NCI-H1105 treated with DMSO at 0.1 percent for 48 hours (cell line): ENCODE measurements at places on chromosomes 1 and 21.

GRCh38 chr1:173193639-173194038 lies 13.5 kb downstream of the TNFSF4 start:
- no peak for DNase-seq

DNA sequence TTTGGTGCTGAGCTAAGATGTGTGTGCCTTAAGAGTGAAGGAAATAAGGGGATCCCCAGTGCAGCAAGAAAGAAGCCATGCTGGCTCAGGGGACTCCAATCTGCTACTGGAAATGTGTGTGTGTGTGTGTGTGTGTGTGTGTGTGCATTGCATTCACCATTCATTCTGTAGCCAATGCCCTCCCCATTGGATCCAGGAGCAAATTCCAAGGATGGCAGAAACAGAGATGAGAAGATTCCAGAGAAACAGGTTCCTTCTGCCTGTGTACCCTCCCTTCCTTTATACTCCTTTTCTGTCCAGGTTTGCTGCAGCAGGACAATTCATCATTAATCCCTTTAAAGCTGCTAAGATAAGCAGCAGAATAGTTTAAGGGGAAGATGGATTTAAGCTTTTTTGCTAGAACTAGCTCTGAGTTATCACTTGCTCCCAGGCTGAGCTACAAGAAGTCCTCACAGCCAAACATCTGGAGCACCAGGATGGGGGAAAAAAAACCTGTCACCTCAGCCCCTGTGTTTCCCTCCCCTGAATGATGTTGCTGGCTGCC lies 3.2 kb downstream of the SLC6A17 start:
- no peak for DNase-seq

DNA sequence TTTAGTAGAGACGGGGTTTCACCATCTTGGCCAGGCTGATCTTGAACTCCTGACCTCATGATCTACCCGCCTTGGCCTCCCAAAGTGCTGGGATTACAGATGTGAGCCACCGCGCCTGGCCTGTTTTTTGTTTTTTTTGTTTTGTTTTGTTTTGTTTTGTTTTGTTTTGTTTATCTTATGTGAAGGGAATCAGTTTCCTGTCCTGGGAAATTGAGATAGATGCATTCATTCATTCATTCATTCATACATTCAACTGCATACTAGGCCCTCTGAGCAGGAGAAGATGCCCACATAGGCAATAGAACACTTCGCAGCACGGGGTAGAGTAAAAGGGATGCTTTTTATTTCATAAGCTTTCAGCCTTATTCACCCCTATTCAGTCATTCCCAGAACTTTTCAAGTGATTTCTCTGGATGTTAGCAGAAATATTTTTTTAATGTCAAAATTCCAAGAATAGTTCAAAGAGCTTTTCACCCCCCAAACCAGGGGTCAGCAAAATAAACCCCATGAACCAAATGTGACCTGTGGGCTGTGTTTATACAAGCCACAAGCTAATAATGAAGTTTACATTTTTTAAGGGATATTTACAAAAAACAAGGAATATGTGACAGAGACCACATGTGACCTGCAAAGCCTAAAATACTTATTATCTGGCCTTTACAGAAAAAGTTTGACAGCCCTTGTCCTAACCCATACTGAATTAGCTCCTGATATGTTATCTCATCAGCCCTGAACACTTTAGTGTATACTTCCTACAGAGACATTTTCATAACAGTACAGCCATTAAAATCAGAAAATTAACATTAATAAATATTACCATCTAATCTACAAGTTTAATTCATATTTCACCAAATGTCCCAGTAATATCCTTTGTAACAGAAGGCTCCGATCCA lies 127.1 kb downstream of the MAST2 start:
- no peak for DNase-seq

GRCh38 chr1:210587566-210587965 lies 258.9 kb downstream of the HHAT start:
- no peak for DNase-seq

GRCh38 chr21:33761441-33762036 lies 119.2 kb downstream of the ITSN1 start:
- no peak for DNase-seq

- no peak for DNase-seq
Measured at GRCh38 chr1:44676484-44677200, 2.1 kb downstream of the ARMH1 start.

DNA sequence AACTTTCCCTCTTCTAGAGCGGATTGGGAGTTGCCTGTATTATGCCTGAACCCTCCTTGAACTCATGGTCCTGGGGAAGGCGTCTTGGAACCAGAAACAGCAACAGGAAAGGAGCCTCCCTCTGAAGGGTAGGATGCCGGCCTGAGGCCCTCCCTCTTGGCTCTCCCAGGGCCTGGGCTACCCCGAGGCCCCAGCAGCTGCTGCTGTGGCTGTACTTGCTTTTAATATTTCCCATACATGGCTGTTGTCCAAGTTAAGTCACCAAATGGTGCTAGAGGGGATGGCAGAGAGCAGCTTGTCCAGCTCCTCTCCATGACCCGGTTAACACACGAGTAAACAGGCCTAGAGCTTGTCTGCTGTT lies 10.5 kb downstream of the CHRNB2 start:
- DNase-seq = no peak

- no peak for DNase-seq
Measured at GRCh38 chr21:43786300-43786806, 3.0 kb upstream of the RRP1 start.

GRCh38 chr1:14259191-14259757 lies 339.2 kb upstream of the KAZN start:
- no peak for DNase-seq

GRCh38 chr1:154337253-154337894 lies 12.0 kb downstream of the ATP8B2 start:
- DNase-seq = no peak

DNA sequence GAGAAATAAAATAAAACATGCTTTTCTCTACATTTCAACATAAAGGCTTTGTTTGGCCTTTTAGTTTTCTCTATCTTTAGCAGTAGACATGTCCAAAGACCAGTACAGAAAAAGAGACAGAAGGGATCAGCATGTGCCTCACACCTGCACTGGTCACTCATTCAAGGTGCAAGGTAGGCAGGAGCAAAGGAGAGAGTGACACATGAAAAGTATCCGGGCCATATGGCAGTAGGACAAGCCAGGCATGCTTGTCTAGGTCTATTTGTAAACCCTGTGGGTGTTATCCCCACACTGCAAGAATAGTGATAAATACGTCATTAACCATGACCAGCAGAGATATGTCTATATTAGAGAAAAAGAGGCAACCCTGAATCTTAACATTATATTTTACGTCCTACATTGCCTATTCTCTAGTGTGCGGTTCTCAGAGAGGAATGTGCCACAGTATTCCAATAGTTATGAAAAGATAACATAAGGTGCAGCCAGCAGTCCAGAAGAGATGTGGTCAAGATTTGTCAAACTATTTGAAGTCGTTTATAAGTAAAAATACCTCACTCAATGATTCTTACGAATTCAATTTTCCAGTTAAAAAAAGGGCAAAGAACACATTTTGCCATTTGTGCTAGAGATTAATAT lies 32.1 kb downstream of the PRRX1 start:
- DNase-seq = no peak

DNA sequence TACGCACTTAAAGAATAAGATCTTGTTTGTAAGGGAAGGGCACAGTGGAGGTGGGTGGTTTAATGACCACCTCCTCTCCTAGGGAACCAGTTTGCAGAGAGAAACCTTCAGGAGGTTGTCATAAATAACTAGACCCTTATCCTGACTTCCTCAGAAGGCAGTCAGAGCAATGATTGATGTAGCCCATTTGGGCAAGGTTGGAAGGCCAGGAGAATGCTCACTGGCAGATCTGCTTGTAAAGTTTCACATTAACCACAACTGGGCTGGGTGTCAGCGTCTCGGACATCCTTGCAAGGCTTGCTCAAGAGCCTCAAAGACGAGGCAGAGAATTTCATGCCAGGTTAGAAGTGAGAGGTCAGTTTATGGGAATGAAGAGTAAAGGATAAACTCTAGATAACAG lies 87.6 kb upstream of the TRABD2B start:
- no peak for DNase-seq

- no peak for DNase-seq
Measured at GRCh38 chr1:177256153-177257075, 85.7 kb downstream of the BRINP2 start.

- DNase-seq = no peak
Measured at GRCh38 chr21:35127026-35127425, 77.9 kb upstream of the RUNX1 start.

DNA sequence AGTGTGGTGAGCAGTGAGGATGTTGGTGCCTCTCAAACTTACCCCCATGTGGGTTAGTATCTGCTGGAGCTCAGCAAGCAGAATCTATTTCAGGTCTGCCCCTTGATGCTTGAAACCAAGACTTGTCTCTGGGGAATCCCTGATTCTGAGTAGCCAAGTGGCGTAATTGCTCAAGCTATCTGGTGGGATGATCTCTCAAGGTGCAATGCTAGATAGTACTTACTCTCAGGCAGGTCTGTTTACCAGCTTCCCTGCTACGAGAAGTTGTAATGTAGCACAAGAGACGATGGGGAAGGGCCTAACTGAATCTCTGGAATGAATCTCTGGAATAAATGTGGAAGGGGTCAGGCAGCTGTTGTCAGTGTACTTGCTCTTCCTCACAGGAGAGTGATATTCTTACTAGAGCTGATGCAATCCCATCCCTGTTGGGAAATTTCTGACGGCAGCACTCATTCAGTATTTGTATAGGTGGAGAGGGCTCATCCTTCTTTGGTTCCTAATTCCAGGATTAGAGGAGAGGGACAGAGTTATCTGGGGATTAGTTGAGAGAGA lies 65.4 kb downstream of the MACF1 start:
- no peak for DNase-seq

DNA sequence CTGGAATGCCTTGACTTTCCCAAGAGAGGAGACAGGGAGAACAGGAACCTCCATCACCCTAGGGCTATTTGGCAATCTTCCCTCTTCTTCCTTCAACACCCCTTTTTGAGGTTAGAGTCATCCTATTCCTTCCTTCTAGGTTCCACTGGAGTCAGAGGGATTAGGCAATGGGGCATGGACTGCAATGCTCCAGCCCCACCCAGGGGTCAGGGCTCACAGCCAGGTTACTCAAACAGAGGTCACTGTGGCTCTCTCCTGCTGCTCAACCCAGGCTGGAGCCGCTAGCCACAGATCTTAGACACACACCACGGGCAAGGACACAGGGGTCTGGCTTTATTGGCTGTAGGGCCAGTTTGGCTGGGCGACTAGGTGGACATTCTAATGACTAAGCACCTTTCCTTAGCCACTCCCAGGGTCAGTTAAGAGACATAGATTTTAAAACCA lies 145.5 kb upstream of the NRIP1 start:
- DNase-seq = no peak

- no peak for DNase-seq
Measured at GRCh38 chr1:84259989-84260388, 41.5 kb upstream of the SAMD13 start.

GRCh38 chr1:173669491-173669941 lies at the start of gene ANKRD45:
Gene ANKRD45 (minus strand): TSS chr1:173669851. CDS start chr1:173659418, 10,433 bp downstream.
- peak; percentile 82 for DNase-seq

DNA sequence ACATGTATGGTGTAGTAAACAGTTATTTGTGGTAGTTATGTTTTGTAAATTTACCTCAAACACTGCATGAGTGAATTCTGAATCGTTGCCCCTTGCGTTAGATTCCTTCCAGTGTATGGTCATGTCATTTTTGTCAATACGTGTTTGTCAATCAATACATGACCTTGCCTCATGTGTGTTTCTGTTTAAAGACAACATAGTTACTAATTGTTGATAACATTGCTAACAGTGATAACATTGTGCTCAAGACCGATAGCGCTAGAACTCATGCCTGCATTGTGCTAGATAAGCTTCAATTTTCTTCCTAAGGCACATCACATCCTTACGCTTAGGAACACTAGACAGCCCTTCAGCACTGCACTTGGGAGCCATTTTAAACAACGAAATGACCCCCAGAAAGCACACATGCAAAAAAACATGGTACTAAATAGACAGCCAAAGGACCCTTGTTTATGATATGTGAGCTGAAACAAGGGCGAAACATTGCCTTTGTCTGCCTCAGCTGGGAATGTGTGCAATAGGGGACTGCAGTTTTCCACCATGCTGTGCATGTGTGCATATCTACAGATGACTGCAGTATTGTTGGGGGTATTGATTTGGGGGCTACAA lies 37.3 kb downstream of the MRPS6 start:
- no peak for DNase-seq

DNA sequence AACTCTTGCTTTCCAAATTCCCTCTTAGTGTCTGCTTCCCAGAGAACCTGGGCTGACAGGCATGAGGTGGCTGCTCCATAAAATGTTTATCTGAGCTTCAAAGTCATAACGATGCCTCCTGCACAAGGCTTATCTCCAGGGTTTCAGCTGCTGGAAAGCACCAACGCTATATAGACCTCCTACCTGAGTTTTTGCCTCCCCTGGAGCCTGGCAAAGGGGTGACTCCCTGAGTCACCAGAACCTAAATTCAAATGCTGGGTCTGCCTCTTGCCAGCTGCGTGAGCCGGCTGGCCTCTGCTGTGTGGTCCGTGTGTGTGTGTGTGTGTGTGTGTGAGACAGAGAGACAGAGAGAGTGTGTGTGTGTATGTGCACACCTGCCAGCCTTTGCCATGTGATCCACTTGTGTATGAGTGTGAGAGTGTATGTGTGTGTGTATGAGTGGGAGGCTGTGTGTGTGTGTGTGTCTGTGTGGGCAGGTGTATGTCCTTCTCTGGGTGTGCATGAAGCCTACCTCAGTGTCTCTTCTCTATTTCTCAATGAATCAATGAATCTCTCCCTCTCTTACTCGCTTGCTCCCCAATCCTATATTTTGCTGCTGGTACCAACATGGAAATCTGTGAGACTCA lies 714.9 kb downstream of the MATN1 start:
- DNase-seq = no peak

GRCh38 chr21:32539378-32539777 lies 45.9 kb downstream of the TCP10L start:
- no peak for DNase-seq

- DNase-seq = no peak
Measured at GRCh38 chr1:30615076-30615795, 108.1 kb downstream of the MATN1 start.

DNA sequence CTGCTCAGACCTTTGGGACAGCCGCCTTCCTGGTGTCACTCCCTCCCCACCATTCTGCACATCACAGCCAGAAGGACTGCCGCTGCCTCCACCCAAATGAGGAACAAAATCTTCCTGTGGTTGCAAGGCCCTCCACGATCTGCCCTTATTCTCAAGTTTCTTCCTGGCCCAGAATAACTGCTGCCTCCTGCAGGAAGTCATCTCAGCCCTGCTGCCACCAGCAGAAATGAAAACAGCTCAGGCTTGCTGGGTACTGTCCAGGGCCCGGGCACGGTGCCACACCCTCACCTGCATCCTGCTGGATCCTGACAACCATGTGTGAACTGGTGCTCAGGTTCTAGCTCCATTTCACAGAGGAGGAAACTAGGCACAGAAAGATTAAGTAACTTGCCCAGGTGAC lies 2.8 kb downstream of the CLDN19 start:
- no peak for DNase-seq

GRCh38 chr1:7519861-7520395 lies 251.2 kb upstream of the VAMP3 start:
- DNase-seq = no peak

- no peak for DNase-seq
Measured at GRCh38 chr1:2257245-2257627, 29.1 kb downstream of the SKI start.
